ENCODE measurements at places on chromosomes 2 and 18. TPM values are rescaled to one million over a fixed set of nuclear protein-coding genes. Genes with fewer than 3 reads are reported as not detected.

- no peaks in the 10 kb centered on the region for H3K27me3 ChIP-seq
- no peak for DNase-seq
- H3K4me1 ChIP-seq: no peaks in the 10 kb centered on the region
- no peaks in the 10 kb centered on the region for H3K36me3 ChIP-seq
- no peak overlapping the region for H3K27ac ChIP-seq
Measured at GRCh38 chr18:71850602-71851001, 693.5 kb downstream of the CBLN2 start.

- no peak overlapping the region for H3K27ac ChIP-seq
- H3K36me3 ChIP-seq: no peaks in the 10 kb centered on the region
- H3K4me3 ChIP-seq: no peak overlapping the region
- H3K27me3 ChIP-seq: no peaks in the 10 kb centered on the region
- no peak for DNase-seq
Measured at GRCh38 chr2:186751790-186752189, 57.9 kb downstream of the FAM171B start.

- H3K27ac ChIP-seq: peak overlapping the region; percentile 65
- no peaks in the 10 kb centered on the region for H3K36me3 ChIP-seq
Measured at GRCh38 chr2:200695601-200696000, 109.8 kb downstream of the AOX1 start.

DNA sequence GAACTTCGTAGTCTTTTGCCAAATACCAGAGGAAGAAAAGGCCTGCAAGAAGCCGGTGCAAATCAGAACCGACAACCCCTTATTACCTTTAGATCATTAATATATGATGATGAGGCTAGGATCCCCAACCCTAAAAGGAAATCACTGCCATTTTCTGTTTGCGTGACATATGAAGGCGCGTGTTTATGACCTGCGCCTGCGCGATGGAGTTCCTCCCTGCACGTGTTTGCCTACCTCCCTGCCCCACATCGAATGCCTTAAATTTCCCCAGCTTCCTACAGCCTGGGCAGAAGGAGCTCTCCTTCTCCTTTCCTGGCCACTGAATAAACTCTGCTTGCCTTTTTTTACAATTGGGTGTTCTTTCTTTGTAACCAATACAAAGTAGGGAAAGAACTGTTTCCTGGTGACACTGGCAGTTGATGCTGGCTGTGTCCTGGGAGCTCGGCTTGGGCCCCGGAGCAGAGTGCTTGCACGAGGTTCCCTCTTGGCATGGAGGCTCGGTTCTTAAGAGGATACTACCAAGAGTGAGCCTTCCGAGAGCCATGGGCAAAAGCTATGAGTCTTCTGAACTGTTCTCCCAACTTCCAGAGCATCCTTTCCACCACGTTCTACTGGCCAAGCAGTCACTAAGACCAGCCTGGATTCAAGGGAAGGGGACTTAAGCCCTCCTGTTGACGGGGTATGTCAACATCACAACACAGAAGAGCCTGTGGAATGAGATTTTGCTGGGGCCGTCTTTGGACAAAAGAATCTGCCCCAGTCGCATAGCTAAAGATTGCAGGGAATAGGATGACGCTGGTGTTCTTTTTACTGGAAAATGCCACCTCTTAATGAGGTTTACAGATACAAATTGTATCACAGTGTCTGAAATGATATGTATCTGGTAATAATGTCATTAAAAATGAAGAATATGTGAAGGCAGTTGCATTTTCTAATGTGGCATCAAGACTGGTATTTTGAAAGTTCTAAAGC lies 179.8 kb downstream of the SH3BP4 start:
- H3K4me1 ChIP-seq: no peaks in the 10 kb centered on the region
- H3K4me3 ChIP-seq: no peak overlapping the region
- H3K36me3 ChIP-seq: no peaks in the 10 kb centered on the region
- H3K27me3 ChIP-seq: no peaks in the 10 kb centered on the region

DNA sequence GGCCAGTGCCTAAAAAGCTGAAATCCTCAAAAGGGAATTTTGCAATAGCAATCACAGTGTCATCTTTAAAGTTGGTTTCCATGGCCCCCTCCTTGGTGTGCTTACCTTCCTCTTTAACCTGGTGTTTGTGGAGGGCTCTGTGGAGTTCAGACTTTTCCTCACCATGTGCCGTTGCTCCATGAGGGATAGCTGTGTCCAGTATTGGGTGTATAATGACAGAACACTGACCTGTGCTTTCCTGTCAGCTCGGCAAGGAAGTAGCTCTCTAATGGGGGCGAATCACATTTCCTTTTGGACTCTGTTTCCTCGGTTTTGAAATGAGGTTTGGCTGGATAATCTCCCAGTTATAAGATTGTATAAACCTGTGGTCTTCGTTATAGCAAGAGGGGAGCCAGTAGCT lies 166.0 kb upstream of the DAPL1 start:
- H3K36me3 ChIP-seq: peaks cover 17% of the 10 kb centered on the region
- H3K4me1 ChIP-seq: no peaks in the 10 kb centered on the region
- H3K4me3 ChIP-seq: no peak overlapping the region
- H3K27me3 ChIP-seq: no peaks in the 10 kb centered on the region

GRCh38 chr2:205872716-205873115 lies 190.4 kb downstream of the NRP2 start:
- H3K4me1 ChIP-seq: peaks cover 19% of the 10 kb centered on the region
- DNase-seq: no peak
- H3K36me3 ChIP-seq: no peaks in the 10 kb centered on the region
- no peak overlapping the region for H3K27ac ChIP-seq
- no peaks in the 10 kb centered on the region for H3K27me3 ChIP-seq
- no peak overlapping the region for H3K4me3 ChIP-seq

DNA sequence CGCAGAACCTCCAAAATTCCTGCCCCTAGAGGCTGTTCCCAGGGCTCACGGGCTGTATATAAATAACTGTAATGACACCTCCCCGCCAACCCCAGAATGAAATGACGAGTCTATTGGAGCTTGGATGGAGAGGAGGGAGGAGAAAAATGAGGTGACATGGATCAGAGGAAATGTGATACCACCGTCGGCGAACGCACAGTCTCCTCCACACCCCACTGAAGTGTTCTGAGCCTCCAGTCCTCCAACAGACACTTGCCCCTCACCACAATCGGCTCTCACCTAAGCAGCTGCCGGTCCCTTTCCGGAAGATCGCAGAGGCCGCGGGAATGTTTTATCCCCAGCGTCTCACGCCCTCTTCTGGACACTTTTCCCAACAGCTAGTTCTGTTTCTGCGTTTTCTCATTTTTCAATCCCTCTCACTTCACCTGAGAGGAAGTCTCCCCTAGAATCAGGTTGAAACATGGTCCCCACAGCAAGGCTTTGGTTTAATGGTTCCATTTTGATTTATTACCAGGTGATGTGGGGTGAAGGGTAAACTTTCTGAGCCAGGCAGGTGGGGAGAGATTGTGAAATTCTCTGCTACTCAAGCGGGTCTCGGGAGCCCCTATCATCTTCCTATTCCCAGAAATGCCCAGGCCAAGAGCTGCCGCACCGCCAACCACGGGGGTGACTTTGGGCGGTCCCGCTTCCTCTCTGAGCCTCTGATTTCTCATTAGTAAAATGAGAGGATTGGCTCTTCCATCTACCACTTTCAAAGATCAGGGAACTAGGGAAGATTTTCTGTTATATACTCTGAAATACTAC lies 9.1 kb upstream of the MYO5B start:
- H3K4me3 ChIP-seq: no peak overlapping the region
- no peaks in the 10 kb centered on the region for H3K36me3 ChIP-seq
- H3K27me3 ChIP-seq: peaks cover 26% of the 10 kb centered on the region
- no peaks in the 10 kb centered on the region for H3K4me1 ChIP-seq

DNA sequence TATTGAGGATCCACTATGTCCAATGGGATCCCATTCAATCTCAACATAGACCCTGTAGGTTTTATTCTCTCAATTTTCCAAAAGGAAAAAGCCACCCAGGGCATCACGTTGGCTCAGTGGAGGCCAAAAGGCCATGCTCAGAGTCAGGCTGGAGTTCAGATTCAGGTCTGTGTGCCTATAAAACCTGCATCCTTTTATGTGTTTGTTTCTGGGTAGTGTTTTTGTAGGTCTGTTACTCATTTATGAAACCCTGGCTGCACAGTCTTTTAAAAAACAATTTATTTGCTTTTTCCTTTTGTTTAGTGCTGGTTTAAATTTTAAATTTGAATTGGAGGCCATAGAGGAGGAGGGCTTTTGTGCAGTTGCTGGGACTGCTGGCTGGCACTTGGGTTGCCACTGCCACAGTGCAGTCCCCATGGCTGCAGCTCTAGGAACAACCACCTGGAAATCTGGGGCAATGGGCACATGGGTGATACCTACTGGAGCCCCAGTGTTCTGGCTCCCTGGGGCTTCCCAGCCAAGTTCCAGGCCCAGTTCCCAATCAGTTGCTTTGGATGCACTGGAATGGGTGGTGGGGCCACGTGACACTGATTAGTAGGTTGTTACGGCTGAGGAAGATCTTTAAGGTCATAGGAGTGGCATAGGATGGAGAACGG lies 31.3 kb downstream of the IL1R2 start:
- H3K27ac ChIP-seq: no peak overlapping the region
- no peaks in the 10 kb centered on the region for H3K27me3 ChIP-seq
- H3K4me3 ChIP-seq: no peak overlapping the region
- no peak for DNase-seq
- no peaks in the 10 kb centered on the region for H3K36me3 ChIP-seq
- peaks cover 17% of the 10 kb centered on the region for H3K4me1 ChIP-seq

- H3K4me1 ChIP-seq: peaks cover 24% of the 10 kb centered on the region
- H3K27me3 ChIP-seq: peaks cover 12% of the 10 kb centered on the region
- no peaks in the 10 kb centered on the region for H3K36me3 ChIP-seq
Measured at GRCh38 chr2:236785611-236786057, 216.0 kb downstream of the ACKR3 start.

GRCh38 chr18:24763765-24764513 lies 303.5 kb downstream of the HRH4 start:
- no peaks in the 10 kb centered on the region for H3K36me3 ChIP-seq
- no peak overlapping the region for H3K27ac ChIP-seq
- no peaks in the 10 kb centered on the region for H3K4me1 ChIP-seq
- no peaks in the 10 kb centered on the region for H3K27me3 ChIP-seq
- H3K4me3 ChIP-seq: no peak overlapping the region
- no peak for DNase-seq

DNA sequence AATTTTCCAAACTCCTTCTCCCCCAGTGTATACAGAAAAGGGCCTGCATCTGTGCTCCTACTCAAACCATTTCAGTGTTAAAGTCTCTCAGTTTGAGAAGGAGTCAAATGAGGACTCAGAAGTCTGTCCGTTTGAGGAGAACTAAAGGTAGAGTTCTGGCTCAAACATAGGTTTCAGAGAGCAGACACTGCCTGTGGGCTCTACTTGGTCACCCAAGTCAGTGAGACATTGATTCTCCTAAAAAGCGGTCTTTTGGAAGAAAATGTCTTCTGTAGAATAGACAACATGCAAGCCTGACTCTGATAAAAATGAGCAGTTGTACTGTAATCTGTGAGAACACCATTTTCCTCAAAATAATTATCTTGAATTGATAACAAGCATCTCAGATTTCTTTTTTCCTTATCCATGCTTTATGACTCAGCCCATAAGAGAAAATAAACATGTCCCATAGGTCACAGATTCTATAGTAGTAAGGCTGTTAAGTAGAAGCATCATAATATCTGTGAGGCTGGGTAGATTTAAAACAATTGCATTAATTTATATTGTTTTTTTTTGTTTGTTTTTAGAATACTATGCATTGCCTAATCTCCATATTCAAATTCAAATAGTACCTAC lies 82.8 kb downstream of the ASXL3 start:
- DNase-seq: no peak
- no peak overlapping the region for H3K27ac ChIP-seq
- H3K4me3 ChIP-seq: no peak overlapping the region
- H3K27me3 ChIP-seq: no peaks in the 10 kb centered on the region
- H3K4me1 ChIP-seq: no peaks in the 10 kb centered on the region
- no peaks in the 10 kb centered on the region for H3K36me3 ChIP-seq

DNA sequence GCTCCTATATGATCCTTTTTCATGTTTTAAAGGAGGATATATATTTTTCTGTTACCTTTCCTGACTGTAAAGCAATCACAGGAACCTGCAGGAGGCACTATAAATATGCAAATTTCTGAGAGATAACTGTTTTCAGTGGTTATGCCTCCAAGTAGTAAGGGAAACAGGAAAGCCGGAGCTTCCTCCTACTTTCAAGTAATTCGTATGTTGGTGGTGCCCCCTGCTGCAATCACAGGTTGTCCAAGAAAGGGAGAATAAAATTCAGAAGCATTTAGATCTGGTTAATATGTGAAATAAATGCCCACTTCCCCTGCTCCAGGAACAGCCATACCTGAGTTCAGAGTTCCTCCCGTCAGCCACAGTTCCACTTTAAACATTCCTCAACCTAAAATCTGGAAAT lies 12.0 kb upstream of the BCL11A start:
- no peaks in the 10 kb centered on the region for H3K36me3 ChIP-seq
- H3K27me3 ChIP-seq: peaks cover 33% of the 10 kb centered on the region
- no peak overlapping the region for H3K27ac ChIP-seq
- peaks cover 27% of the 10 kb centered on the region for H3K4me1 ChIP-seq
- no peak overlapping the region for H3K4me3 ChIP-seq
- DNase-seq: peak; percentile 49

DNA sequence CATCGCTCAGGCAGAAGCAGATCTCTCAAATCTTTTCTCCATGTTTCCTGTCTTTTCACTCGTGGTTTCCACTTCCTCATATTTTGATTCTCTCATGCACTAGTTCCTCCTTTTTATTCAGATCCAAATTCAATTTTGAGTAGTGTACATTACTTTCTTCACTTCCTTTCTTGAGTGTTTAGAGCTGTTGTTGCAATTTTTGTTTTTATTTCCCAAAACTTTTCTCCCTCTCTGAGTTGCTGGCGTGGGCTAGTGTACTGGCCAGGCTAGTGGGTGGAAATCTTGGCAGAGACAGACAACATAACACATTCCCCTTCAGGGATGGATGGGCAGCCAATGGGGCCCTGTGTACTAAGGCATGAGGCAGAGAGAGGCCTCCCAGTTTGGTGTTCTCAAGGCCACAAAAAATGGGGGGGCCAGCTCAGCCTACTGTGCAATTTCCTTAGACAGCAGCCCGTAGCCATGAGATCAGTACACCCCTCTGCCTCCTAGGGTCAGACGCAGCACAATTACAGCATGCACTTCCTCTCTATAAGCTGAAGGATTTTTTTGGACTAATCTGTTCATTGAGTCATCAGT lies 145.1 kb upstream of the PID1 start:
- H3K4me1 ChIP-seq: peaks cover 61% of the 10 kb centered on the region
- no peaks in the 10 kb centered on the region for H3K27me3 ChIP-seq
- DNase-seq: peak; percentile 92
- H3K4me3 ChIP-seq: no peak overlapping the region
- H3K36me3 ChIP-seq: no peaks in the 10 kb centered on the region

- no peaks in the 10 kb centered on the region for H3K4me1 ChIP-seq
- no peak overlapping the region for H3K4me3 ChIP-seq
- H3K27ac ChIP-seq: no peak overlapping the region
- H3K27me3 ChIP-seq: no peaks in the 10 kb centered on the region
- DNase-seq: no peak
- H3K36me3 ChIP-seq: no peaks in the 10 kb centered on the region
Measured at GRCh38 chr2:162368494-162368893, 24.6 kb downstream of the GCA start.

Gene TEX44
- not detected for polyA plus RNA-seq

Gene SERPINB10
- polyA plus RNA-seq: 1.3 TPM

Gene RABL2A
- polyA plus RNA-seq: 4.3 TPM

Gene SH3YL1
- 4.1 TPM for polyA plus RNA-seq

Gene XIRP2
- not detected for polyA plus RNA-seq

Gene RAMP1
- not detected for polyA plus RNA-seq

Gene TUBB6
- polyA plus RNA-seq: 27.6 TPM
